ENCODE measurements at places on chromosomes 1 and 21.
A peak's percentile ranks its signal among the peaks of the same experiment; 100 is the strongest.

DNA sequence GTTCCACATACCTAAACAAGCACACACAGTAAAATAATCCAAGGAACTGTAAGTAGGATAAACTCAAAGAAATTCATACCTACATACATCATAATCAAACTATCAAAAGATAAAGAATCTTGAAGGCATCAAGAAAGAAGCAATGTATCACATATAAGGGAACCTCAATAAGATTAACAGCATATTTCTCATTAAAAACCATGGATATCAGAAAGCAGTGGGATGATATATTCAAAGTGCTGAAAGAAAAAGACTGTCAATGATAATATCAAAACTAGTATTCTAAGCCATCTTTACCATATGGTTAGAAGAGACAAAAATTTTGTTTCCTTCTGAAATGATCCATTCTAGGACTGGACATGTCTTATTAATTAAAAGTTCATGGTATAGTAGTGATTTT is 37.1 kb upstream of the ADAM30 start:
- no peak for DNase-seq

- no peak for DNase-seq
These were observed 7.6 kb downstream of the CD101 start for GRCh38 chr1:117009132-117009531.

DNA sequence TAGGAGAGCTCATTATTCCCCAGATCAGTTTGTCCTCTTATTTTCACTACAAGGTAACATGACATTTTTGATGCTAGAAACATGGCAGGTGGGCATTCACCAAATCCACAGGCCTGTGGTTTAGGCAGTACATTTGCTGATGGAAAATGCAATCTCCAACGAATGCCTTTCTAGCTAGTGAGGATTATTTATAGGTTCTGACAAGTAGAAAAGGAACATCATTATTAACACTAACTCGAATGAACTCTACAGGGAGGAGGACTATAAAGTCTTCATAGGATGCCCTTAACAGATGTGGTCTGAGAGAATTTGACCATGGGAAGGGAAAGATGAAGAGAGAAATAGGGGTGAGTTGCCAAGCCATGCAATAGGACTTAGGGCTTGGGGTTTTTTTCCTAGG is 71.5 kb upstream of the BCL10 start:
- DNase-seq: no peak

DNA sequence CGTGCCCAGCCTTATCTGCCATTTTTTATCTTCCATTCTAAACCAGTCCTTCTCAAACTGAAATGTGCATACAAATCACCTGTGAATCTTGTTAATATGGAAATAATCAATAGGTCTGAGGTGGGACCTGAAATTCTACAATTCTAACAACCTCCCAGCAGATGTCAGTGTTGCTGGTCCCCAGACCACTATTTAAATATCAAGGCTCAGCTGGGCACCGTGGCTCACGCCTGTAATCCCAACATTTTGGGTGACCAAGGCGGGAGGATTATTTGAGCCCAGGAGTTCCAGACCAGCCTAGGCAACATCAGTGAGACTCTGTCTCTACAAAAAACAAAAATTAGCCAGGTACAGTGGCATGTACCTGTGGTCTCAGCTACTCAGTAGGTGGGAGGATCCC is 4.1 kb downstream of the UQCRHL start:
- no peak for DNase-seq

- DNase-seq: no peak
These were observed 1.0 kb upstream of the NAXE start for GRCh38 chr1:156590326-156591180.

GRCh38 chr1:108695535-108695934 is 3.4 kb downstream of the PRPF38B start:
- DNase-seq: no peak

DNA sequence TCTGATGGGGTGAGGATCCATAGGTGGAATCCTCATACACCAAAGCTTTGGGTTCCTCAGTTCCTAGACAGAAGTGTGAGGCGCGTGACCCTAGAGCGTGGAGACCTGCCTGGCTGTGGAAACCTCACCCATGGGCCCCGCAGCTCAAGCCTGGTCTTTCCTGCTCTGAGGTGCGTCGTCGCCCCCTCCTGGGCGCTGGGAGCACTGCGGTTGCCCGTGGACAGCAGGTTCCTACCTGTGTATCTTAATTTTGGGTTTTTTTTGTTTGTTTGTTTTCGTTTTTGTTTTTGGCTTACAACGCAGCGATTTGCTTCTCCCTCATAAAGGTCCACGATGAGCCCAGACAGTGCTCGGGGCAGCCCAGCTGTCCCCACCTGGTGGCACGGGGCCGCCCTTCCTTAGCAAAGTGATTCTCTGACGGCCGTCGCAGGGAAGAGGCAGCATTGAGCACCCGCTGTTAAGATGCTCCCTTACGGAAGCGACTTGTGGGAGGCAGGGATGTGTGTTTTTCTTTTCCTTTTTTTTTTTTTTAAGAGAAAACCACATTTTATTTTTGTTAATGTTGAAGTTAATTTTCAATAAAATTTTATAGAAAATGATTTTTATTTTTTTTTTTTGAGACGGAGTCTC is 36.5 kb upstream of the TRAPPC10 start:
- peak; percentile 93 for DNase-seq

DNA sequence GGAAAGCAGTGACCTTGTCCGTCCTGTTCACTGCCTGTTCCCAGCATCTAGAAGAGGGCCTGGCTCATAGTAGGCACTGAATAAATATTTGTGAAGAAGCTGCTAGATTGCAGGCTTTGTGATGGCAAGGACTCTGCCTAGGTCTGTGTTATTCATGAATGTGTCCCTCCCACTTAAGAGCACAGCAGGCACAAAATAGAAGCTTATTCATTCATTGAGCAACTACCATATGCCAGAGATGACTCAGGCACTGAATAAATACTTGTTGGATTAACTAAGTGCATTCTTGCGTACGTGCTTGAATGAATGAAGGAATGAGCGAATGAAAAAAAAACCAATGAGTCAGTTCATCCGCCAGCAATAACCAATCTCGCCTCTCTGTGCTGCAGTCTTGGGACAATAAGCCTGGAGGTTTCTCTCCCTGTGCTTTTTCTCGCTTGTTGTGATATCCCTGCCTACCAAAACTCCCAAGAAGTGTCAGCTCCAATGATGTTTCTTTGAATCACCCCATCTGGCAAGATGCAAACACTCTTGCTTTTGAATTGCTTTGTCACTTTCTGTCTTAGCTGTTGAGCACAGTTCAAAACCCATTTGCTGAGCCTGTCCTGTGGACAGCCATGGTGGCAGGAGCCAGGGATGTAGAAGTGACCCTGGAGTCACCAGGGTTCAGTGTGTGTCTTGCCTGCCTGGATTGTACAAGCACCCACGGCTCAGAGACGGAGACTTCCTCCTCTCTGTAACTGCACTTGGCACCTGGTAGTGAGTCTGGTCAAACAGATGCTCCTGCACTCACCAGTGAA is 143.9 kb downstream of the KAZN start:
- DNase-seq: no peak

GRCh38 chr1:235972311-235972689 is 92.6 kb downstream of the NID1 start:
- DNase-seq: no peak

DNA sequence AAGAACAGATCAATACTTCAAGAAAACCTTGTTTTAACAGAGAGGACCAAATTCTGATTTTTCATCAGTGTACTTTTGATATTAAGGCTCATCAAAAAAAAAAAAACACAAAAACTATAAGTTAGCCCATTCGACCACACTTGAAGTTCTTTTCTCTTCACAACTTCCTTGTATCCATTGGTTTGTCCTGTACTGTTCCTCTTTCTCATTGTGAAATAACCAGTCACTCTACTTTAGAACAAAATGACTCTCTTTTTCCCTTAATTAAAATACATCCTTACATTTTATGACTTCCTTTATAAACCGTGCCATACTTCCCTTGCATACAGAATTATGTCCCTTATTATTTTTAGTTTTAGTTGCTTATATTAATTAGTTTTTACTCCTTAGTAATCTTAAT is 8.4 kb downstream of the QSOX1 start:
- no peak for DNase-seq

DNA sequence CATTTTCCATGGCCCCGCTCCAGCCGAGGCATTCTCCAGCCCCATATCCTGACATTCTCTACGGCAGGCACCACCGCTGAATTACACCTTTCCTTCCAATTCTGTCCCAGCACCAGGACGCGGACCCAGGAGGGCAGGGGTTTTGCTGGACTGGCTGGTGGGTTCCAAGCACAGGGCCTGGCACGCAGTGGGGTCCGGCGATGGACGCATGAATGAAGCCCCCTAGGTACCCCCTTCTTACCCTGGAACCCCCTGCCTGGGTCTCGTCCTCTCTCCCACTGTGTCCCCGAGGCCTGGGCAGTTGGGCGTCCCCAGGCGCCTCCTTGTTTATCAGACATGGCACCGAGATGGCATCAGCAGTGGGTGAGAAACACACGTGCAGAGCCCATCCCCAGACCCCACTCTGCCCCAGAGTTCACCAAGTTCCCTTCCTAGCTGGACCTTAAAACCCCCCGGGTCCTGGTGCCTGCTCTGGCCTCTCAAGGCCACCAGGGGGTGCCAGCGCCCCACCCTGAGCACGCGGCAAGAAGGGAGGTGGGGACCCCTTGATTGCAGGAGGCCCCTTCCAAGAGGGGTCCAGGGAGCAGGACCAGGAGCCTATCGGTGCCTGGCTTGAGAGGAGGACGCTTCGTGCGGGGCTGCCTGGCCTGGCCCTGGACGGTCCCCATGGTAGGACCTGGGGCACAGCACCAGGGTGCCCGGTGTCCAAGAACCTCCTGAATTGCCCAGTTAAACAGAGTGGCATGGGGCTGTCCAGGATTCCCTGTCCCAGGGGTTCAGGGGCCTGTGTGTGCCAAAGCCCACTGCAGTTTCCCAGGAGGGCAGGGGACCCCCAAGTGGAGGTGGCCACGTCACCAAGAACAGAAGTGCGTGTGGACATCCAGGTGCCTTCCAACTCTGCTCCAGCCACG is 46.1 kb downstream of the MEGF6 start:
- no peak for DNase-seq

DNA sequence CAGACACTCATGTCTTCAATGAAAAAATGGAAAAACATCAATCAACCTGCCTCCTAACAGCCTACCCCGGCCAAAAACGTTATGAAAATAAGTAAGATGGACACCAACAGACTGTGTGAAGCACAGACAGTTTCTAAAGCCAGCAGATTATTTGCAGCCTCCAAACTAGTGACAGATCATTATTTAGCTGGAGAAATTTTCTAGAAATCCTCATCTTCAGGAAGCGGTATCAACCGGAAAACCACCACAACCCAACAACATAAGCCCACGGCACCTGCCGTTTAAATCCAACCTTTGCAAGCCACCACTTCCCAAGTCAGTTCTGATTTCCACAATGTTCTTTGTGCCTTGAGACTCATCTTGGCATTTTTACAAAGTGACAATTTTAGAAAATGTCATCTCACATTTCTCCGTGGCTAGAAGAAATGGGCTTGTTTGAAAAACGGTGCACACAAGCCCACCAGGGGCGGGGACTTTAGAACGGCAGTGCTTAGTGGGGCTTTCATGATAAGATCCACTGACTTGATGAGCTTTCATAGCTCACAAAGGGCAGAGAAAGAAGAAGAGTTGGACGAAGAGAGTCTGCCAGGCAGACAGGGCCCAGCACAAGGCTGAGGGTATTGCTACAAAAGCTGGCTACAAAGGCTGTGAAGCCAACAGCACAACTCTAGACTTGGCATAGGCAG is 34.5 kb downstream of the LRRC38 start:
- DNase-seq: no peak

DNA sequence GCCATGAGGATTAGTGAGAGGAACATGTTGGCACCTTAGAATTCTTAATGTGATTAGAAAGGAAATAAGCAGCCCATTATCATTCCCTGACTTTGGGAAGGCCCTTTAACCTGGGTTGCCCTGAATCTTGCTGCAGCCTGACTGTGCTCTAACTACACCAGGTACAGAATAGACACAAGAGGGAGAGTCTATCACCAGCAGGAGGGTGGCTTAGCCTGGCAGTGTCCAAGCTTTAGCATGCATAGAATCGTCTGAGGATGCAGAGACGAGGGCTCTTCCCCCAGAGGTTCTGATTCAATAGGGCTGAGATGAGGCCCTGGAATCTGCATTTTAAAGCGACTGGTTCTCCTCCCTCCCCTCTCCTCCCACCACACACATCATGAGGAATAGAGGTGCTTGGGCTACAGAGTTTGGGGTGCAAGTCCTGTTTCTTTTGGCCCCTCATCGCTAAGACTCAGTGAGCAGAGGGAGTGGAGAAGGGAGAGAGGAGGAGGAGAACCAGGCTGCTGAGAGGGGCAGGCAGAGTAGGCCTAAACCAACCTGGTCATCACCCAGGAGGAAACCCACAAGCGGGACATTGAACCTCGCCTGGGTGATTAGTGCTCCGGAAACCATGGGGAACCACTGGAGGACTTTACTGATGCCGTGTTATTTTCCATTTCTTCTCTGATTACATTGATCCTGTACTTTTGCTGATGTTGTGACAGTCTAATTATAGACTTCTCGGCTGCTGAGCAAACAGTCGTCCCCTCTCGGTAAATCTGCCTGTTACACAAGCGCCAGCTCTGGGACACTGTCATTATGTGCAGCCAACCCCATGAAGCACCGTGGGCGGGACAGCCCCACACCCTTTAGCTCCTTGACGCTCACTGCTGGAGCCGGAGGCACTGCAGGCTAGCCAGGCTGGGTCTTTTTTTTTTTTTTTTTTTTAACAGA is 6.3 kb upstream of the TENT5C start:
- DNase-seq: no peak

DNA sequence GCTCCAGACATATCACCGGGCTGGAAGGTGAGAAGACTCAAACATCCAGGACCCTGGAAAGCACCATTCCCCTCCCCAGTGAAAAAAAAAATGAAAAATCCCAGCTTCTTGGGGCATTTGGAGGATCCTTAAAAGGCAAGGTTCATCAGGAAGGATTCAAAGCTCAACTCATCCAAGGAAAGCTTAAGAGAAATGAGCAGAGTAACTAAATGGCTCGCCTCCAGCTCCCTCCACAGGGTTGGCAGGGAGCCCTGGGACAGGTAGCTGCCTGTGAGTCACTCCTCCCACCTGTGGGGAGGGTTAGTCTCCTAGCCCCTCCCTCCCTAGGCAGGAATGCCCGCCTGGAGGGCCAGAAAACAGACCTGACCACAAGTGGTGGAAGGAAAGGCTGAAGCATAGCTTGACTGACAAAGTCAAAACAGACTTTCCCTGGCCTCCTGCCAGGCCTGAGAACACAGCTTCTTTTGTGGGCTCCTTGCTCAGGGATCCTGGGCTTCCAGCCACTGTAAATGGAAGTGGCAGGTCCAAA is 712 bp upstream of the LAMB3 start:
- peak; percentile 71 for DNase-seq

GRCh38 chr1:115531631-115532264 is 110.0 kb upstream of the VANGL1 start:
- DNase-seq: no peak

Measured in left lung (tissue), 14 donors.